ENCODE measurements at places on chromosomes 5 and 9.

DNA sequence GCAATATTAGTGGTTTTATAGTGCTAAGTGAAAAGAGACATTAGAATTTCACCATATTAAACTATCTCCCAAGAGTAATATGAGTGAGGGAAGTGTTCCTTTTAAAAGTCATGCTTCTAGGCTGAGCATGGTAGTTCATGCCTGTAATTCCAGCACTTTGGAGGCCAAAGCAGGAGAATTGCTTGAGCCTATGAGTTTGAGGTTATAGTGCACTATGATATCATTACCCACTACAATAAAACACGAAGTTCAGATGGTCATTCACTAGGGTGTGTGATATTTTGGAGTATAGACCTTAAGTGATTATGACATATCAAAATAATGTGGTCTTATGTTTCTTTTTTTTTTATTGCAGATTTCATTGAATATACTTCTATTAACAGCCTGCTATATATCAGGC, 6.7 kb downstream of the KIF2A start:
- DNase-seq, result no peak

DNA sequence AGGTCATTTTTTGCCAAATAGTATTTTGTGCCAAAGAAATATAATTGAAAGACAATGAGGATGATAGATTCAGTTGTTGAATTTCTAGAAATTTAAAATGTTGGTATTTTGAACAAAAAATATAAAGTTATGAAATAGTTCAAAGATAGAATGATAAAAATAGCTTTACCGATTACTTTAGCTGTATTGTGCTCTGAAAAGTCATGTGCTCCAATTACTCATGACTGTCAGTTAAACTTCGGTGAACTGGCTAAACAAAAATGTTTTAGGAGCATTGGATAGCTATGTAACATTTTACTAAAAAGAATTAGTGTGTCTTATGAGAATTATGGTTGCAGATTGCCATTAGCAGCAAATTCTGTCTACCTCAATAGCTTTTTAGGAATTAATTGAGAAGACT, 177.3 kb upstream of the VCAN start:
- no peak for DNase-seq

DNA sequence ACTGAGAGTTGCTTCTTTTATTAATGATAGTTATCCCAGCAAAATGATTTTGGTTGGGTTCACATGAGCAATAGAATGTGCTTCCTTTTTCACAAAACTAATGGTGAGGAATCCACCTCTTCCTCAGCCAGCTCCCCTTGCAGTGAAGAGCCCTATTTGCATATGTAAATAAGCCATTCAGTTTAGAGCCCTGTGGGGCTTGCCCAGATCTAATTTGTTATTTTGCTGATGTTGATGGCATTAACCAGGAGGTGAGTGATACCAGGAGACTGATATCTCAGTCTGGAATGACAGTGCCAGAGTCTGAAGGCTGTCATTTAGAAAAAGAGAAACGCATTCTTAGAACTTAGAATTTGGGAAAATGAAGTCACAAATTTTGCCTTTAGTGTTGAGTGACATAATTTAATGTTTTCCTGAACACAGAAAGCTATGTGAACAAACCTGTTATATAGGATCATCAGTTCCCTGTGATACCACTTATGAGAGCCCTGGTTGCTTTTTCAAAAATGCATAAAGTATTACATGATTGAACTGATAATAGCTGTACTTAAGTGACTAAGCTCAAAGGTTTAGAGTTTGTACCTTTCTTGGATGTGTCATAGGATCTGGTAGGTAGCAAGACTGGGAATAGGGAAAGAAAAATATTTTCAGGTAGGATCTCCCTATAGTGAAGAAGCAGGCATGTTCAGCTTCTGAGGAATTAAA, 271.6 kb downstream of the MAST4 start:
- DNase-seq, result no peak

DNA sequence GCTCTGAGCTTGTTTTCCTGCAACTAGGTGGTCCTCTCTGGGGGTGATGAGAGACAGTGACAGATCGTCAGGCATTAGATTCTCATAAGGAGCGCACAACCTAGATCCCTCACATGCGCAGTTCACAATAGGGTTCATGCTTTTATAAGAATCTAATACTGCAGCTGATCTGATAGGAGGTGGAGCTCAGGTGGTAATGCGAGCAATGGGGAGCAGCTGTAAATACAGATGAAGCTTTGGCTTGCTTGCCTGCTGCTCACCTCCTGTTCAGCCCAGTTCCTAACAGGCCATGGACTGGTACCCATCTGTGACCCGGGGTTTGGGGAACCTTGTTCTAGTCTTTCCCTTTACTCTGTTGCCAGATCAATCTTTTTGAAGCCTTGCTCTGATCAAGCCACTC, 89.5 kb upstream of the POU5F2 start:
- DNase-seq, result no peak

DNA sequence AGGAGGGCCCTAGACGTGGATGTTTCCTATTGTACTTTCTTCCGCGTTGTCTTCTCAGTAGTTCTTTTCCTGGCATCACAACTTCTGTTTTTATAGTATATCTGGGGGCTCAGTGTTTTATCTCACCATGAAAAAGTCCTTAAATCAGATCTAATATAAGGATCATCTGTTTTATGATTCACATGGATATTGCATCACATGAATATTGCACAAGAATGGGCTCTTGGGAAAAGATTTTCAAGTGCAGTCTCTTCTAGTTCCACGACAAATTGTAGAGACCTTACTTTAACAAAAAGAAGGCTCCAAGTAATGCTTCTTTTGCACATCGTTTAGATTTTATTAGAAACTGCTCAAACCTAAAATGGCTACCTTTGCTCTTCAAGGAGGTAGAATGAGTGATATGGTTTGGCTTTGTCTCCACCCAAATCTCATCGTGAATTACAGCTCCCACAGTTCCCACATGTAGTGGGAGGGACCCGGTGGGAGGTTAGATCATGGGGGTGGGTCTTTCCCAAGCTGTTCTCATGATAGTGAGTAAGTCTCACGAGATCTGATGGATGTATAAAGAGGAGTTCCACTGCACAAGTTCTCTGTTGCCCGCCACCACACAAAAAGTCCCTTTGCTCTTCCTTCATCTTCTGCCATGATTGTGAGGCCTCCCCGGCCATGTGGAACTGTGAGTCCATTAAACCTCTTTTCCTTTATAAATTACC, 53.7 kb upstream of the FAM120A start:
- no peak for DNase-seq

DNA sequence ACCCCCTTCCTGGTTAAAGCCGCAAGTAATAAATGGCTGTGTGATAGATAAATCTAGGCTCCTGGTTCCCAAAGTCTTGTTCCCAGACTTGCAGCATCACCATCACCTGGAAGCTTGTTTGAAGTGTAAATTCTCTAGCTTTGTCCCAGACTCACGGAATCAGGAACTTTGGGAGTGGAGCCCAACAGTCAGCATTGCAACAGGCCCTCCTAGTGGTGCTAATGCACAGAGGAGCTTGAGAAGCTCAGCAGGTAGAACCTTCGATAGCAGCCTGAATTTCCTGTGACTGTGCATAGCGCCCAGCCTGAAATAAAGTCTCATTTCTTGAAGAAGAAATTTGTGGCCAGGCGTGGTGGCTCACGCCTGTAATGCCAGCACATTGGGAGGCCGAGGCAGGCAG, 30.3 kb upstream of the MELK start:
- no peak for DNase-seq

DNA sequence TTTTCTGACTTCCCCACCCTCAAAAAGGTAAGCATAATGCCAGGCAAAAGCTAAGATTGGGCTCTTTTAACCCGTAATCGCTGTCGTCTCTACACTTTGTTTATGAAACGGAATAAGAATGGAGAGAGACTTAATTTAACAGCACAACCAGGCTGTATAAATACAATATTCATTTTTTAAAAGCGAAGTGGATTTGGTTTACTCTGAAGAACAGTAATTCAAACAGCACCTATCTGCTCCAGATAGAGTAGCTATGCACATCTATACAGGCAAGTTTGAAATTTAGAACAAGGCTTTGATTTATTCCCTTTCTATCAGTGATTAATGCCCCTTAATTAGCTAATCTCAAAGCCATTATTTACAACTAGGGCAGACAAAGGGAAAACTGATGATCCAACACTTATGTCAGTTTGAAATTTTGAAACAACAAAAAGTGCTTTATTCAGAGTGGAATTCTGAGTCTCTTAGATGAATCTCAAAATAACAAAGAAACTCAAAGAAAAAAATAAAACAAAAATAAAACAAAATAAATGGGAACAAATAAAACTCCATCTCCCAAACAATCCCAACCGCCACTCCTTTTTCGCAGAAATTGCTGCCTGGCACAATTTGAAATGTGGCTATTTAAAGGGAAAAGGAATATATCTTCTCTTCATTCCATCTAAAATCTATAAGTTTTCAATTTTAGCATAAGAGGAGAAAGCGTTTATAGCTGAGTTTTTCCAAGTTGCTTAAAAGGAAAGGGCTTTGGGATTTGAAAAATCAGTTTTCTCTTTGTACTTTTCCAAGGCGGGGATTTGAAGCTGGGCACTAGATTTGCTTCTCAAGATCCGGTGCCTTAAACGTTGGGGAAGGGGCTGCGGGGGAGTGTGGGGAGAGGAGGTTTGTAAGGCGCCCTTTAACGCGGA, 298.6 kb downstream of the PARP8 start:
- DNase-seq, result no peak

DNA sequence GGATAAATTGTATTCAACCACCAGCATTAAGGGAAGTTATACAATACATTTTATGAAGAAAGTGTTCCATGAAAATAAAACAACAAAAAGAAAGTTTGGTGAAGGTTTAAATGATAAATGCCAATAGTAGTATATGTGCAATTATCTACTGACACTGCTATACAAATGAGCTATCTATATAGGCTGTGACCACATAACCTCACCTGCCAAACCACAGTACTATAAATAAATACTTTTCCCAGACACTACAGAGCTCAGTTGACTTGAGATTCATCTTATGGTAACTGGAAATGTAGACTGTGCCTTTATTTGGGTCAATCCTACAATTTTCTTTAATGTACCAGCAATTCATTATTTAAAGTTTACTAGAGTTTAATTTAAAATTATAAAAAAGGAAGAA, 81.0 kb upstream of the CCDC152 start:
- no peak for DNase-seq

- DNase-seq, result no peak
Observed at GRCh38 chr9:81772144-81772543, 82.8 kb upstream of the TLE1 start.

- DNase-seq, result no peak
Observed at GRCh38 chr5:33557605-33558004, 116.8 kb downstream of the TARS1 start.

GRCh38 chr9:26925609-26926008, 21.4 kb downstream of the PLAA start:
- DNase-seq, result no peak

- DNase-seq, result peak; percentile 3
Observed at GRCh38 chr9:117825609-117826347, 121.6 kb downstream of the TLR4 start.

GRCh38 chr9:68949271-68950000, 64.5 kb downstream of the PRKACG start:
- no peak for DNase-seq
